ENCODE measurements at places on chromosomes 12 and 14. TPM values are rescaled to one million over a fixed set of nuclear protein-coding genes. Genes with fewer than 3 reads are reported as not detected.

DNA sequence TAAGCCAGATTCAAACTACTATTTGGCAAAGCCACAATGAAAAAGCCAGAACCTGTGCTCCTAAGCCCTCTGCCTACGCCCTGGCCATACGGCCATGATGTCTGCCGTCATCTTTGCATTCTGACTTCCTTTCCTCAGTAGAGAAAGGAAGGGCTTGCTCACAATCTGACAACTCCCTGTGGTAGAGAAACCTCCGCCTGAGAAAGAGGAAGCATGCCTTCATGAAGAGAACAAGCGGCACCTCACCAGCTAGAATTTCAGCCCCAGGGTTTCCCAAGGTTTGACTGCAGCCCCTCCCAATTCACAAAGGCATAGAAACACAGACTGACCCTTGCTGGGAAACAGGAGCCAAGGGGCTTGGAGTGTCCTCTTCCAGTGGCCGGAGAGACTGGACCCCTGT, 25.7 kb downstream of the TEP1 start:
- no peak for DNase-seq

Gene CLEC2B
- 0.19 TPM for total RNA-seq

Gene SYT10
- 0.19 TPM for total RNA-seq

DNA sequence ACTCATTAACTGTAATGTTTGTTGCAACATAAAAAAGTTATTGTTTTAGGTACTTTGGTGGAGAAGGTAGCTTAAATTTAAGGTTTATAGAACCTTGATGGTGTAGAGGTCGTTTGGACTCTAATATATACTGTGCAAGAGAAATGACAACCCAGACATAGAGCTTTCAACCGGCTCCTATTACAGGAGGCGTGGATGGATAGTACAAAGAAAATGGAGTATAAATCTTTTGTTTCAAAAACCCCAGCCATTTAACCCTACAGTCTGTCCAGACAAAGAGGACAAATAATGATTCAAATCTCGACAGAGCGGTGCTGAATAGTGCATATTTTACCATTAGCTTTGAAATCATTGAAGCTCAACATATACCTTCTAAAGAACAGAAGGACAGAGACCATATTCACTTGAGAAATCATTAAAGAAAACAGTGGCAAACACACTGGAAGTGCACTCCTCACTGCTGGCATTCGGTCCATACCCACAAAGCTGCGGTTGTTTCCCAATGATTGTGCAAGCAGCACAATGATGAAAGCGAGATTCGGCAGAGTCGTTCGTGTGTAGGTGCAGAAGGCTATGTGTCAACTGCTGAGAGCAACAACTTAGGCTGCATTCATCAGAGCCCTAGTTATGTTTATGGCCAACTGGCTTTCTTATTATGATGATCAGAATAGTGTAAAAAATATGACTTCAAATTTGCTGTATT, 688.6 kb downstream of the NOVA1 start:
- no peak for DNase-seq

DNA sequence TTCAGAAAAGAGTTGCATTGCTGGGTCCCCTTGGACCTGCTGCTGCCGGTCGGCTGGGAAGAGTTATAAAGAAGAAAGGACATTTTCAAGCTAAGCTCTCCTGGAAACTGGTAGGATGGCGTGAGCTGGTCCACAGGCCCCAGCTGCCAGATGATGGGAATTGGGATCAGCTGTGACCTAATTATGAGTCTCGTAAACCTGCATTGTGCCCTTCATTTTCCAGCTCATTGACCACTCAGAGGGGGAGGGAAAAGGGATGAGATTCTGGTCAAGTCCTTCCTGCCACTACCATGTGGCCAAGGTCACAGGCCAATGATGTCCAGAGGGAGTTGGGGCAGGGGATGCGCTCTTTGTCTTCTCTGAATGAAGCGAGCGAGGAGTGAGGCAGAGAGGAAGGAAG, 320.9 kb downstream of the NRXN3 start:
- DNase-seq: no peak

Gene RDH12
- not detected for total RNA-seq

DNA sequence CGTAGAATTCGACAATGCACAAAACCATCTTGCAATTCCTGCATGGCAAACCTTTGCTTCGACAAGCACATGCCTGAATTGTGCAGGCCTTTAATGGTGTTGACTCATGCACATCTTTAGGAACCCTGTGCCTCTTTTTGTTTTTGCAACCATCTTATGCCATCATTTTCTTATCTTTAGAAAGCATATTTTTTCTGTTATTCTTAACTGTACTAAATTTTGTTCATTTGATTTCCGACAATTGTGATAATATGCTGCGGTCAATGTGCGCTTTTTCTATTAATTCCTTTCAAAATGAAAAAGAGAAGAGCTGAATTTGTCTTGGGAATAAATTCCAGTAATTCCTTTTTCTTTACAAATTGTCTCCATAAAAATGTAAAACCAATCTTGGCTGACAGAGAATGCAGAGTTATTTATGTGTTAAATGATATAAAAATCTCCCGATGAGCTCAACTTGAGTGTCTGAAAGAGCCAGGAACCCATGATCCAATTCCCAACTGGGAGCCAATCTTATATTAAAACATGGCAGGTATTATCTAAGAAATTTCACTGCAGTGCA, 20.1 kb upstream of the CDK17 start:
- DNase-seq: no peak

DNA sequence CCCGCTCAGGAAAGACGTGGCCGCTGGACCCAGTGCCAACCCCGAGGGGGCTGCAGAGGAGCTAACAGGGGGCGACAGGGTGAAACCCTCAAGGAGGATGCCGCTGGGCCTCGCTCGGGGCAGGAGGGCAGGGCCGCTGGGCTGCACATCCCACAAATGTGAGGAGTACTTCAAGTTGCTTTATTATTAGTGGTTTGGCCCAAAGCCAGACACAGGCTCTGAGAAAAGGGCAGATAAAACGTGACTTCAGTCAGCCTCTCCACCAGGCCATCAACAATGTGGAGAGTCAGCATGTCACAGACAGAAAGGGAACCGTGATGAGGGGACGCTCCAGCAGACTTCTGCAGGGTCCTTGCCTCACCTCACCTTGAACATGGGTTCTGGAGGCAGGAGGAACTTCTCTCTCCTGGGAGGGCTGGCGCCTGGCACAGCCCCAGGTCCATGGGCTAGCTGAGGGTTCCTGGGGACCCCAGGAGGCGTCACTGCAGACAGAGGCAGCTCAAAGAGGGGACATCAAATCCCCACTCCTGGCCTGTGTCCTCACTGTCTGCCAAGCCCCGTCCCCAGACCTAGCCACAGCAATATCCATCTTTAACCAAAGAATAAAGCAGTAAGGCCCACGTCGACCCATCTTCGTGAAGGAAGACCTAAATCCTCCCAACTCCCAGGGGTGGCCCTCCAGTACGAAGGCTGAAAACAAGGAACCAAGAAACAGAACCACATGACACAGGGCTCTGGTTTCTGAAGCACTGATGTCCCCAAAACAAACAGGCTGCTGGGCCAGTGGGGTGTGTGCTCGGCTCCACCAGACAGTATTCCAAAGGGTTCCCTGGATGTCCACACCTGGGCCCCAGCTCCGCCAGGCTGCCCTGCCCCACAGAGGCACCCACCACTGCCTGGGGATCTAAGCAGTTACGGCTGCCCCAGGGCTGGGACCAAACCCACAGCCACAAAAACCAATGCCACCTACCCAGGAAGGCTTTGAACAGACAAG, 35.1 kb downstream of the CCDC85C start:
- no peak for DNase-seq

GRCh38 chr12:119700078-119700477, 32.1 kb downstream of the PRKAB1 start:
- DNase-seq: no peak

Gene USP44
- 20.0 TPM for total RNA-seq

DNA sequence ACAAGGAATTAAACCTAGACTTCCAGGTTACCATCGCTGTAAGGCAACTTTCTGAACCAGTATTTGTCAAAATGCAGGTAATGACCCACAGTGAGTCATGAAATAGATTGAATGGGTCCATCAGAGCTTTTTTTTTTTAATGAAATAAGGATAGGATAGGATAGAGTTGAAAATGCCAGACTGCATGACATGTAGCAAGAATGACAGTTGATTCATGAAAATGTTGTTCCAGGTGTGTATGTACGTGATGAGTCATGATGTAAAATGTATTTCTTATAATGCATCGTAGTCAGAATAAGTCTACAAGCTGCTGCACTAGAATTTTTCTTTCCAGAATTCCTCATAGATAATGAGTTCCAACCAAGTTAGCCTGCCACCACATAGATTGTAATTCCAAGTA, 184.4 kb upstream of the BCL2L14 start:
- DNase-seq: no peak

- no peak for DNase-seq
Observed at GRCh38 chr12:93950311-93950710, 198.1 kb upstream of the PLXNC1 start.

GRCh38 chr14:103925316-103925715, 2.9 kb upstream of the TDRD9 start:
- no peak for DNase-seq

DNA sequence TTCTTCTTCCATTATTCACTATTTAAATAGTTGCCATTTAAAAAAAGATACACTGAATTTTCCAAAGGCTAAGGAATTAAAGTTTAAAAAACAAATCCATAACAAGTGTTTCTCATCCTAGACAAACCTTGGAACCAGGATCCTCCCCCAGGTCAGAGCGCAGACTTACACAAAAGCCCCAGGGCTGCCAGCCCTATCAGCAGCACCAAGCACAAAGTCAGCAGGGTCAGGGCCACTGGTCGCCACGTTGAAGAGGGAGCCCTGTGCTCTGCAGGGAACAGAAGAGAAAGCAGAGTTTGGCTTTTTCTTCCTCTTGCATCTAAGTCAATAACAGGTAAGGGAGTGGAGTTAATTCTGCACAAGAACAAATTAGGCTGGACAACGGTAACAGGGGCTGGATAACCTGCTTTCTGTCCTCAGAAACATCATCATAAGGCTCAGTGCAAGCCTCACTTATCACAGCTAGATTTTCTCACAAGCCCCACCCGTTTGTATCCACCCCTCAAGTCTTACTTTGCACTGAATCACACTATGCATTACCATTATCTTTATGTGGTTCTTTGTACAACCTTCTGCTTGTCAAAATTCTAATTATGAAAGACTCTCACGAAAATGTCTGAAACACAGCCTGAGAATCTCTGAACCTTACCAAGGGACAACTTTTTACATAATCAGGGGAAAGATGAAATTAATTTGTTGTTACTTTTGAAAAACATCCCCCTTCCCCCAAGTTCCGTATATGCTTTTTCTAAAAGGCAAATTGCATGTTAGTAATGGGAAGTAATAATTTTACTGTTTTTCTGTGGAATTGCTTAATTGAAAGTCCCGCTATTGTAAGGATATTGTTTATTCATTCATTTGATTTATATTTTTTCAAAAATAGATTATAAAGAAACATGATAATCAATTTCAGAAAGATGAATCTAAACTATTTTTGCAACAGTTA, 9.6 kb downstream of the CLEC1A start:
- no peak for DNase-seq

DNA sequence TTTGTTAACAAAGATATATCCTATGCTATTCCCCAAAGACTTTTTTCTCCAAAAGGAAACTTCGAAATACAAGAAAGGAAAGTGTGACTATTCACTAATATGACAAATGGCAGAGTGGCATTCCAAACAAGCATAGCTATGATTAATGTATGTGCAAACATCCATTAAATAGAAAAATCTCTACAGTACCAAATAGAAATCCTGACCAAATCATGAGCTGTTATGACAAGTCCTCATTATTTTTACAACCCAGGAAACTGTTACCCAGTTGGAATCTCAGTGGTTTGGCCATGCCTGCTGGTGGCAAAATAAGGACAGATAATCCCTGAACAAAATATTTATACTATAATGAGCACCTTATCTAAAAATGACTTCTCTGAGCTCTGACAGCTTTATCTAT, 202.1 kb downstream of the SEC23A start:
- DNase-seq: no peak

GRCh38 chr12:71478270-71478669, 38.7 kb downstream of the LGR5 start:
- no peak for DNase-seq

Gene CPNE6
- not detected for total RNA-seq

- DNase-seq: no peak
Observed at GRCh38 chr14:52885230-52885629, 65.6 kb downstream of the FERMT2 start.

DNA sequence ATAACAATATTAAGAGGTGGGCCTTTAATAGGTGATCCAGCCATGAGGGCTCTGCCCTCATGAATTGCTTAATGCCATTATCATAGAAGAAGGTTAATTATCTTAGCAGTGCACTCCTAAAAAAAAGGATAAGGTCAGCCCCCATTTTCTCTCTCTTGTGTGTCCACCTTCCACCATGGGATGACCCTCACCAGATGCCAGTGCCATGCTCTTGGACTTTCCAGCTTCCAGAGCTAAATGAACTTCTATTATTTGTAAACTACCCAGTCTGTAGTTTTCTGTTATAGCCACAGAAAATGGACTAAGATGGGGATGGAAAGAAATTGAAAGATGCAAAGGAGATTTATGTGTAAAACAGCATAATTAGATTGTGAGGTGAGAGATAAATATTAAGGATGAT, 125.4 kb downstream of the FOXA1 start:
- no peak for DNase-seq

GRCh38 chr12:99140017-99140720, 495.1 kb downstream of the APAF1 start:
- DNase-seq: no peak

Gene DTX1
- total RNA-seq: 8.1 TPM

- DNase-seq: no peak
Observed at GRCh38 chr12:123731596-123731995, 19.4 kb downstream of the ATP6V0A2 start.

DNA sequence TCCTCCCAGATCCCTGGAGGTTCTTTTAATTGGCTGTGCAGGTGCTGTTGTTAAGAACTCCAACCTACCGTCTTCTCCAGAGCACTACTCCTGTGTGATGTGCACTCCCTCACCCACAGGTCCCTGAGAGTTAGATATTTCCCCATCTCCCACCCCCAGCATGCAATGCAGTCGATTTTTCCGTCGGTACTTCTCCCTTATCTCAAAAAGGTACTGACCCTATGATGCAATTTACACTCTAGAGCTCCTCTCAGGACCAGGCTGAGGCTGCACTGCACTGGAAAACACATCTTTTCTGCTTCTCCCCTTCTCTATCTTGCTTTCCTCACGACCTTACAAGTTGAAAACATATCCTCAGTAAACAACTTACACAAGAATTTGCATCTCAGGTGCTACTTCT, 312.4 kb upstream of the TBX3 start:
- no peak for DNase-seq

DNA sequence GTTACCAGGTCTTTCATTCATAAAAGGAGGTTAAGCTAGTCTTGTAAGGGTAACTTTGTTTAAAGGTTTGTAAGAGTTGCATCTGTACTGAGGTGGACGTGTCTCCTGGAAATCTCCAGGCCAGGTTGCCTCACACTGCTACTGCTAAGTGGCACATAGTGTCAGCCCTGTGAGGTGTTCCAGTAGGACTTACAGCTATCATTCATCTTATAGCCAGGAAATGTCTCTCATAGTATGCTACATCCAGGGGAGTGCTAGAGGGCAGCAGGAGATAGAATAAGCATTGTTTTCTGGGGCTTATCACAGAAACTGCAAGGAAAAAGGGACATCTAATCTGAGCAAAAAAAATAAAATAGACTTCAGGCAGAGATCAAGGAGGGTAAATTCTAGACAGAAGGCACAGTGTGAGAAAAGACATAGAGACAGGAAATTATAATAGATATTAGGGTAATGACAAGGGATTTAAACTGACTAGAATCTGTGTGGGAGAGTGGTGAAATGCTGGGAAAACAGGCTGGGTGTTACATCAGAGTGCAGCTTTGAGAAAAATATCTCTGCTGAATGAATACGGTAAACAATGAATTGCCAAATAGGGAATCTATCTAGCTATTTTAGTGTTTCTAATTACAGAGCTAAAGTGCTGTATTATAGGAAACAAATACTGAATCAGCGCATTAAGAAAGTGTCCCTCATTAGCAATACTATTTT, 205.1 kb upstream of the ABCD2 start:
- no peak for DNase-seq

Gene TBC1D30
- 2.6 TPM for total RNA-seq

Data from neural crest cell (in vitro differentiated cells).